Right renal pelvis (tissue), 4 donors: ENCODE measurements at places on chromosomes 4 and X. TPM values are rescaled to one million over a fixed set of nuclear protein-coding genes. Genes with fewer than 3 reads are reported as not detected.

Gene SUPT20HL1
- polyA plus RNA-seq, result not detected

Gene FAM184B
- polyA plus RNA-seq, result 0.53 TPM

Gene KLKB1
- polyA plus RNA-seq, result 1.1 TPM

Gene C4orf36
- polyA plus RNA-seq, result 1.9 TPM

Gene GAGE12E
- polyA plus RNA-seq, result not detected

DNA sequence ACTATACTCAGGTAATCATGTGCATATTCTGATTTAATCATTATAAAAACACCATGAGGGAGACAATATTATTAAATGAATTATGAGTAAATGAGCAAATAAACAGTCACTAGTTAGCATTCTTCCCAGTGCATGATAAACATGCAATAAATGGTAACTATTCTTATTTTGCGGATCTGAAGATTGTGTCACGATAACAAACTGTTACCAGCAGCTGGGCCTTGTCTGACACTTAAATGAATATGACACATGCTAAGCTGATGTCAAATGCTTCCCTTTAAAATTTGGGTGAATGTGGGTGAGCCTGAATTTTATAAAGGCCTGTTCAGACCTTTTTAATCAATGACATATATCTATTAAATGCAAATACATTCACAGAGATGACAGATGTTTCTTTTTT lies 68.2 kb upstream of the KIT start:
- DNase-seq, result no peak

DNA sequence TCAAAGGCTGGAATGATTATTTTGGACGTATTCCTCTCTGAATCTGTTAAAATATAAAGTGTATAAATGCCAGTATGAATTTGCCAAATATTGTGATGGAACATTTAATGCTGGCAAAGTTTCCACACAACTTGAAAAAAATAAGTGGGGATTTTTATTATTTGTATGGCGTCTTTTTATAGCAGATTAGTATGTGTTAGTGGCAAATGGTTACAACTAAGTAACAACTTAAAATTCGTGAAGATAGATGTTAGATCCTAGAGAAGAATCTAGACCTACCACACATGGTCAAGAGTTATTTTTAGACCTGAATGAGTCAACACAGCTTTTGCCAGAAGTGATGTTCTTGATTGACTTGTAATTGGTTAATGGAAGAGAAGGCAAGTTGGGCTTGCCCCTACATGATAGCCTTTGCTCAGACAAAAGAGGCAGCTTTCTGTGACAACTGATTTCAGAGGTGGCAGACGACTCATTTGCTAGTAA lies 4.8 kb downstream of the CPE start:
- no peak for DNase-seq

- no peak for DNase-seq
Measured at GRCh38 chrX:153645921-153646488, 998 bp upstream of the DUSP9 start.

DNA sequence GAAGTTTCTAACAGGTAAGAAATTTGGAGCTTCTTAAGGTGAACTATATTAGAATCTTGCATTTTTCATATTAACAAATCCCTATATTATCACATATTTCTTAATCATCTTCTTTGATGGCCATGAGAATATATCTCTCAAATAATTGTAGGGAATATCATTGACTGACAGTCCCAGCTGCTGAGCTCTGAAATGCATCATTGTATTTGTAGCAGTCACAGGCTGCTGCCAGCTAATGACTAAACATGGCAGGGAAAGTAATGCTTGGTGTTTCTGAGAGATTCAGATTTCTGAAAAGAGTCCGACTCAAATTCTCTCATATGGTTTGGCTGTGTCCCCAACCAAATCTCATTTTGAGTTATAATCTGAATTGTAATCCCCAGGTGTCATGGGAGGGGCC lies 171.9 kb downstream of the TRAM1L1 start:
- no peak for DNase-seq

DNA sequence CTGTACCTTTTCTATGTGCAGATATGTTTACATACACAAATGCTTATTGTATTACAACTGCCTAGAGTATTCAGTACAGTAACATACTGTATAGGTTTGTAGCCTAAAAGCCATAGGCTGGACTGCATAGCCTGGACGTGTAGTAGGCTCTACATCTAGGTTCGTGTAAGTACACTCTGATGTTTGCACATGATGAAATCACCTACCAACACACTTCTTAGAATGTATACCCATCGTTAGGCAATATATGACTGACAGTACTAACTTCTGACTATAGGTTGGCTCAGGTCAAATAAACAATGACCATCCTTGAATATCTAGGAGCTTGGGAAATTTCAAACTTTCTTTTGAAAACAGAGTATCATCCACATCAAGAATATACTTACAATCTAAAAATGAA lies 139.0 kb downstream of the CORIN start:
- no peak for DNase-seq

DNA sequence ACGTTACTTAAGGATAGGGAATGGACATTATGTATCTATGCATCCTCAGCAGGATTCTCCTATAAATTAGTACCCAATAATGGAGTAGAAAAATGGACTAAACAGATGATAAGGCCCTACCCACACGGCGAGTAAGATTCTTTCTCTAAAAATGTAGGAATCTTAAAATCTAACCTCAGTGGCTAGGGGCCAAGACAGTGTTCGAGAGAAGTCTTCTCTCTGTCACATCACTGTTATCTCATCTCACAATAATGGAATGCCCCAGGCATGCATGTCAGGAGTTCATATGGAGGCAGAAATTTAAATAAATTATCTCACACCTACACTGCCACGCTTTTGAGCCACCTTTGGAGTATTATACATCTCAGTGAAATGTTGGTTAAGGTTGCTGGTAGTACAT lies 132.9 kb downstream of the LDB2 start:
- DNase-seq, result no peak

DNA sequence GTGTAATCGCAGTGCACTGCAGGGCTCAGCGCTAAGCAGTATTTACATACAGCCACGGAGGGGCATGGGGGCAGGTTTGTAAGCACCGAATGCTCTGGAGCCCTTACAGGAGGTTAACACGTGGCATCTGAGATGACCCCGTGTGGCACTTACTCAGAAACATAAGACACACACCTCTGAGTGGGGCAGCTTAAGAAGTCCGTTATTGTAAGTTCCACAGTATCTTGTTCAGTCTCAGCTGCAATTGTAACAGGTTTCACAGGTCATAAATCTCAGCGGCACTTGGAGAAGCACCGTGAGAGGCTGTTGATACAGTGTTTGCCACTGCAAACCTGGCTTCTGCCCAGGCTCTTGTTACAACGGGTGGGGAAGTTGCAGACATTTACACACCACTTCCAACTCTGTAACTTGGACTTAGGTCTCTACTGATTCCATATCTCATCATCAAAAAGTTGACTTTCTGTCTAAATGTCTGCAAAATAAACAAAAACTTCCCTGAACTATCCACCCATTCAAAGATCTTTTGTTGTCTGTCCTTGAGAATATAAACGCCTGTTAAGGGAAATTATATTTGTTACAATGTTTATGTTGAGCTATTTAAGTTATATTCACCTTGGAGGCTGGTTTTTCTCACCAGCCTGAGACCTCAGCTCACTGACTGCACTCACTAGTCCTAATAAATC lies 10.3 kb downstream of the CPLX1 start:
- DNase-seq, result no peak
